ENCODE measurements at places on chromosomes 13 and 19.
A peak's percentile ranks its signal among the peaks of the same experiment; 100 is the strongest.

DNA sequence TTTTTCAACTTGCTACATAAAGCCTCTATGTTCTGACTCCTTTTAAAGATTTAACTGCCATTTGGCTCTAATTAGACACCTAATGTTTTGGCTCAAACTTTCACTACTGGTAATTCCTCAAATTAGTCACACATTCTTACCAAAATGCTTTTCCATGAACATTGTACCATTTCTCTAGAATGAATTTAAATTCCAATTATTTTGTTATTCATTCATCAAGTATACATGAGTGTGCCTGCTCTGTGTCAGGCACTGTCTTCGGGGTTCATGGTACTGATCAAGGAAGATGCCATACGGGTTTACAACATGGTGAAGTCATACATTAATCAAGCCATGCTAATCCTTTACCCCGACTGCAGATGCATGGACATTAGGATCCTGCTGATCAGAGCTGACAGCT, 69.1 kb upstream of the POSTN start:
- no peak for DNase-seq

DNA sequence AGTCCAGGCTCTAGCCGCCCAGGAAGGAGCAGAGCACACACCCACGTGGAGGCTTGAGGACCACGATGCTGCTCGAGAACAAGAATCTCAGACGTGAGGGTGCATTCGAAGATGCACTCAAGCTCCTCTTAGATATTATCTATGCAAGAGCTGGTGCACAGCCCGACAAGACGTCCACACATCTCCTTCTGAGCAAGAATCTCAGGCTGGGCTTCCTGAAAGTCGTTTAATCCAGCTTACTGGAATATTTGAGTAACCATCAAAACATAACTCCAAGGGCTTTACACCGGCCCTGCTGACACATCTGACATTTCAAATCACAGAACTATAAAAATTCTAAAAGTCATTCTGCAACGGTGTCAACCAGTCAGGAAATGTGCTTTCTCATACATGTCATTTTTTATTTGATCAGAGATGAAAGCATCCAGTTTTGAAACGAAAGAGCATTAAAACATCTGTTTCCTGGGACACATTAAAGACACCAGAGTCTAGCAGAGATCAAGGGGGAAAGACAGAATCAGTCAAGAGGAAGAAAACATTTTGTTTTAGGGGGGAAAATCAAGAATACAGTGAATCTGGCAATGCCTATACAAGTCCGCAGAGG, 177.7 kb upstream of the IRS2 start:
- DNase-seq: no peak

DNA sequence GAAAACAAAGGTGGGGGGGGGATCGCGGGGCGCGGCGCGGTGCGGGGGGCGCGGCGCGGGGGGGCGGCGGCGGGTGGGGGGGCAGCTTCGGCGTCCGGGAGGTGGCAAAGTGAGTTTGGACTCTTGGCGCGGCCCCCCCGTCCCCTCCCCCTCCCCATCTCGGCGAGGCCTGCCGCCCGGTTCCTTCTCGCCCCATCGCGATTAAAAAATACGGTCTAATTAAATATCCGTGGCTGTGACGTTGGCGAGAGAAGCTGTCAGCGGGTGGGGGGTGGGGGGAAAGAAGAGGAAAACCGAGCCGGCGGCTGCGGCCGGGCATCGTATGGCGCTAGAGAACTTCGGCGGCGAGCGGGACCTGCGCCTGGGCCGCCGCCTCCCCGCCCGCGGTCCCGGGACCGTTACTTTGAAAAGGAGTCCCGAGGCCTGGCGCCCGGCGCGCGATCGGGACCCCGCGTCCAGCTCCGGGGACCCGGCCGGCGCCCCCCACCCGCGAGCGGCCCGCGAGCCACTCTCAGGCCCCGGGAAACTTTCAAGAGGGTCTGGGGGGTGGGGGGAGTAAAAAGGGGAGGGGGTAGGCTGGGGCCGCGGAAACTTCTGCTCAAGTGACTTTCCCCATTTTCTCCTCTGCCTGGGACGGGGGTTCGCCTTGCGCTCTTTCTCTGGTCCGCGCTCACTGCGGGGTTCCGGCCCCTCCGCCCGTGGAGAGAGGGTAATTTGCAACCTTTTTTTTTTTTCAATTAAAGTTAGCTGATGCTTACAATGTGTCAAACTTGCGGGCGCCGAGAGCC, 146.3 kb upstream of the ZNF536 start:
- DNase-seq: no peak

GRCh38 chr19:41915776-41916414, 12.4 kb downstream of the ERFL start:
- DNase-seq: no peak

DNA sequence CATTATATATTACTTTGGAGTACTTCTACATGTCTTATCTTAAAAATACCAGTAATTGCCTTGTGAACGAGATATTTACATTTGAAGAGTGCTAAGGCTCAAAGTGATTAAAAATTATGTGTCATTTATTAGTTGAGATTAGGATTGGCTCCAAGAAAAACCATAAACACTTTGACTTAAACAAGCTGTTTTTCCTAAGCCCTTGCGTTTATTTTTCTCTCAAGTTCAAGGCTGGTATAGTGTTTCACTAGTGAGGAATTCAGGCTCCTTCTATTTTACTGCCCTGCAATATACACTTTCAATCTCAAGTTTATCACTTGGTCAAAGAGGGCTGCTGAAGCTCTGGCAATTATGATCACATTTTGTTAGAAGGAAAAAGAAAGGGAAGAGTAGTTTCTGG, 49.9 kb downstream of the UFM1 start:
- no peak for DNase-seq

DNA sequence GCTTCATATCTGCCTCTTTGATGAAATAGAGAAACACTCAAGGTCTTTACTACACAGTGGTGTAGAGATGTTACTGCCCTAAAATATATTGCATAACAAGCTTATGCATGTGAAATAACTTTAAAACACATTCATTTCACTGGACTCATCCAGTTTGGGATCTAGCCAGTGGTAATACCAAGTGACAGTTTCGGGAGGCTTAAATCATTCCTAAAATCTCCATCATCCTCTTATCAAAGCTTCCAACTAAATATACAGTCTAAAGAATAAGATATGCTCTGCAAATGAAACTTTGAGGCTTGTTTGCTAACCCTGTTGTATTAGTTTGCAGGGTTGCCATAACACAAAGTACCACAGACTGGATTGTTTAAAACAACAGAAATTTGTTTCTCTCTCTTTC, 52.8 kb downstream of the THSD1 start:
- DNase-seq: no peak

GRCh38 chr19:39155114-39155700, 29.6 kb downstream of the PAK4 start:
- DNase-seq: no peak

DNA sequence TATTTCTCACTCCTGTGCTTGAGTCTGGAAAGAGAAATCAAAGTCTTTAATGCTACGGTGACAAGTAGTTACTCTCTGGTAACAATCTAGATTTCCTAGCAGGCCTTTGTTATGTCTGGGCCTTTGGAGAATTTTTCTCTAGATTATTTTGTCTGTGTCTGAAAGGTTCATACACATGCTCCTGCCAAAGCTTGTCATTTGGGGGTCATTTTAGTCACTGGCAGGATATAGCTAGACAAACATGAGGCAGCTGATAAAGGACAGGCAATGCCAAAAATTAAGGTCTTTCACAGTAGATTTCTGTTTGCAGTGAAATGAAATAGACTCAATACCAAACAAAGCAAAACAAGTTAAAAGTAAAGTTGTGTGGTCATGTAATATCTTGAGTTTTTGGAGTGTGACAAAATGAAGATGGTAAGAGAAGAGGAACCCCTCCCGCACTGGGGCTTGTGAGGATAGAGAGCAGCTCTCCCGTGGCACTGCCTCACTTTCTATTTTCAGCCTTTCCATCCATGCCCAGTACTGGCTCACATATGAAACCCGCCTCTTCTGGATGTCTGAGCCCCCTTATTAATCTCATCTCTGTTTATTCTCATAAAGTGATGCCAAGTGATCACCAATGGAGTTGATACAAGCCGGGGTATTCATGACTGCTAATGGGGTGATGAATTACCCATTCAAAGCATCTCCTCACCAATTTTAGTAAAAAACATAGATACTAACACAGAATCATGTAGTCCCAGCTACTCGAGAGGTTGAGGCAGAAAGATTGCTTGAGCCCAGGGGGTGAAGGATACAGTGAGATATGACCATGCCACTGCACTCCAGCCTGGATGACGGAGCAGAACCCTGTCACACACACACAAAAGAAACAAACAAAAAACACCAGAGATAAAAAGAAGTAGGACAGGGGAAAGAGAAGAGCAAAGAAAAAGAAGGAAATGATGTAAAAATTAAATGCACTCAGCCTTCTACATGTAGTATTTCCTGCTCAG, 389.3 kb downstream of the FGF14 start:
- DNase-seq: no peak

DNA sequence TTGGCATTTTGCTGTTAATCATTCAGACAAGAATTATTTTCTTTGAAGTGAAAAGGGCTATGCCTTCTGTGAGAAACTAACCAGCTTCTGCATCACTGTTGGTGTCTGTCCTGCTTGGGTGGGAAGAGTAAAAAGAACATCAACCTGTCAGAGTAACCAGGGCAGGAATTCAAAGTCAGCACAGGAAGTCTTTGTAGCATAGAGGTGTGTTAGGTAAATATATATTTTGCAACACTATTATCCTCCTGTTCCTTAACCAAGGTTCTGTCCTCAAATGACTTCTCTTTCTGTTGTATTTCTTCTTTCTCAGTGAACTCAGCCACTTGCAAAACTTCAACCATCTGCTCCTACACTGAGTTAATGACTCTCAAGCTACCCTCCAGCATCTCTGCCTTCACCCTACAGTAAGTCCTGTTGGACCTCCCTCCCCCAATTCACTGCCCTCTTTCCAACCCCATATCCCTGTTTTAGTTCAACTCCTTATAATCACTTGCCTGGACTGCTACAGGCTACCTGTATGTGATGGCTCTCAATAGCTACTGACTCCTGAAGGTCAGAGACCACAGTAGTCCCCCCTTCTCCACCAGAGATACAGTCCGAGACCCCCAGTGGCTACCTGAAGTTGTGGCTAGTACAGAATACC, 49.9 kb downstream of the SMAD9 start:
- no peak for DNase-seq

GRCh38 chr13:80022146-80022545, 318.8 kb downstream of the SPRY2 start:
- DNase-seq: no peak

DNA sequence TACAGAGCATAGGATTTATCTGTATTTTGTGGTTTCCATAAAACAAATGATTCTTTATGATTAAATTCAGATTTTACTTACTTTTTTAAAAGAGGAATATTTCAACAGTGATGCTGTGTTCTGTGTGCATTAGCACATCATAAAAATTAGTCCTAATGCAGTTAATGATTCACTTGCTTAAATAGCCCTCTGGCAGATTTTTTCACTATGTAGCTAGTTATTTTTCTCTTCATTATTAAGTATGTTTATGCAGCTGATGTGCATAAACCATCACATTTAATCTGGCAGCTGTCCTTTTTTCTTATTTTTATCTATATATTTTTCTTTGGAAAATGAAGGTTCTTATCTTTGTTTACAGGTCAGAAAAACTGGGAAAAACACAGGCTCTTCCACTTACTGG, 127.2 kb downstream of the ZNF486 start:
- no peak for DNase-seq

GRCh38 chr19:7670790-7671189, 1.9 kb downstream of the RETN start:
- DNase-seq: no peak

GRCh38 chr19:28468701-28469459, 744.1 kb downstream of the UQCRFS1 start:
- DNase-seq: no peak

- no peak for DNase-seq
These were observed 185.7 kb downstream of the TEX29 start for GRCh38 chr13:111506125-111506524.

- no peak for DNase-seq
These were observed 10.0 kb upstream of the C19orf33 start for GRCh38 chr19:38294090-38294489.

DNA sequence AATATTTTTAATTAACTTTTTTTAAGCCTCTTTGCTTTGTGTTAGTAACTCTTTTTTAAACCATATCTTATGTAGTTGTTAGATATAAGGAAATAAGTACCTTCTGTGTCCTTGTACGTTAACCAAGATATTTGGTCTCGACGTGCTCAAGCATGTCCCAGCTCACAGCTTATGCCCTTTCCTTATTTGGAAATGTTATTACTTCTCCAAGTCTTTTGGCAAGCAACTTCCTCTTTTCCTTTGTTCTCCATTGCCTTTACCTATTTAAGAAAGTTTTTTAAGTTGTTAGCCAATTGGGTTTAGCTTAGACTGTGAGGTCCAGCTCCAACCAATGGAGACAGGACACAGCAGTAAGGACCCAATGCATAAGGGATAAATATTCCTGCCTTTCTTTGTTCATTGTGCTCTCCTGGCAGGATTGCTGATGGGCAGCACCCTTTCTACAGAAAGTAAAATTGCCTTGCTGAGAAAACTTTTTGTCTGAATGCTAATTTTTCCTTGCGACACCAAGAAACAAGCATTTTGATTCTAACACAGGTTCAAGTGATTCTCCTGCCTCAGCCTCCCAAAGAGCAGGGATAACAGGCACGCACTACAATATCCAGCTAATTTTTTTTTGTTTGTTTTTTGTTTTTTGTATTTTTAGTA, 5.2 kb downstream of the DKKL1 start:
- no peak for DNase-seq

GRCh38 chr19:20423381-20424197, 142.0 kb downstream of the ZNF737 start:
- peak; percentile 11 for DNase-seq

DNA sequence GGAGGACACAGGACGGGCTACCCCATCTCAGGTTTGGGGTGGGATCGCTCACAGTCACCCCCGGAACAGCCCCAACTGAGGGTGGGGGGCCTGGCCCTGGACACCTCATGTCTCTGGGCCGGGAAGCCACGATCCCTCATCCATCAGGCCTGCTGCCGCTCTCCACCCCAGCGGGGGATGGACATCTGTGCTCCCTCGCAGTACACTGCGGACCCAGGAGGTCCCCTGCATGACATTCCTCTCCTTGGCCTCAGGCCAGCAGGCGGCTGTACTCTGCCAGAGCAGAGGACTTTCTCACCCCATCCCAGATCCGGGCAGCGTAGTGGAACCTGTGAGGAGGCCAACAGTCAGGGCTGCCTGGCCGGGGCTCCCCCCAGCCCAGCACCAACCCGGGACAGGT, 15.5 kb downstream of the IRGC start:
- no peak for DNase-seq

Measured in T-helper 1 cell (primary cell).